ENCODE measurements at places on chromosomes 3 and 15.

- no peak for DNase-seq
Measured at GRCh38 chr3:14211621-14212020, 33.0 kb downstream of the LSM3 start.

- DNase-seq, result no peak
Measured at GRCh38 chr15:57592836-57593420, 1.2 kb downstream of the MYZAP start.

- peak; percentile 6 for DNase-seq
Measured at GRCh38 chr3:10883478-10884234, 67.6 kb downstream of the SLC6A11 start.

- no peak for DNase-seq
Measured at GRCh38 chr15:51223771-51224229, 114.6 kb downstream of the CYP19A1 start.

DNA sequence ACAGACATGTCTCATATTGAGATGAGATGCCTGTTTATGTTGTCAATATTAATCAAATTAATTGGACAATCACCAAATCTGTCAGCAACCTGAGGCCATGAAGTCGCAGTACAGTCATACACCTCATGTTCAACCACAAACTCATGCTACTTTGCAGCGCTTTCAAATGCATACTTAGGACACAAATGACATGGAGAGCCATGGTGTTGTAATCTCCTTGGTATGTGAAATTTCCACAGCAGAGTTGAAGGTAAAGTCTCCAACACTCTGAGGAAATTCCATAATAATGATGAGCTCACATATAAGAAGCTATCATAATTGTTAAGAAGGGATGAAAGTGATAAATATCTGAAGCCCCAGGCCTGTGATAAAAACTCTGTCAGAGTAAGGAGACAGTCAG, 873.9 kb downstream of the MCTP2 start:
- no peak for DNase-seq

DNA sequence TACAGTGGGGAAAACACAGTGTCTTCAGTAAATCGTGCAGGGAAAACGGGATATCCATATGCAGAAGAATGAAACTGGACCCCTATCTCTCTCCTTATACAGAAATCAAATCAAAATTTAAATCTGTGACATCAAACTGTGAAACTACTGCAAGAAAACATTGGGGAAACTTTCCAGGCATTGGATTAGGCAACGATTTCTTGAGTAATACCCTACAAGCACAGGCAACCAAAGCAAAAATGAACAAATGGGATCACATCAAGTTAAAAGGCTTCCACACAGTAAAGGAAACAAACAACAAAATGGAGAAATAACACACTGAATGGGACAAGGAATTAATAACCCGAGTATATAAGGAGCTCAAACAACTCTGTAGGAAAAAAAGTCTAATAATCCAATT, 165.3 kb downstream of the PLCL2 start:
- no peak for DNase-seq

Data from DND-41 (cell line).